ENCODE measurements at places on chromosomes 6 and 20. TPM values are rescaled to one million over a fixed set of nuclear protein-coding genes. Genes with fewer than 3 reads are reported as not detected.
A peak's percentile ranks its signal among the peaks of the same experiment; 100 is the strongest.

GJA10 gene
- not detected for total RNA-seq

DNA sequence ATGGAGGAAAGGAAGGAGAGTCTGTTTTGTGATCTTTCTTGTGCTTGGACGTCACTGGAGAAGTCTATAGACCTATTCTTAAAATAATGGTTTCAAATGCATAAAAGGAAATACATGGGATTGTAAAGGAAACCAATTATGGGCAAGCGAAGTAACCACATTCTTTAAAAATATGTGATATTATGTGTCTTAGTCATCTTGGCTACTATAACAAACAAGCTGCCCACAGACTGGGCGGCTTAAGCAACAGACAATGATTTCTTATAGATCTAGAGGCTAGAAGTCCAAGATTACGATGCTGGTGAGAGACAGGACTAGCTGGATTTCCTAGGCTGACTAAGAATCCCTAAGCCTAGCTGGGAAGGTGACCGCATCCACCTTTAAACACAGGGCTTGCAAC lies 49.4 kb upstream of the CD83 start:
- no peak overlapping the region for H3K27ac ChIP-seq
- peaks cover 3% of the 10 kb centered on the region for H3K36me3 ChIP-seq
- no peak overlapping the region for H3K4me3 ChIP-seq
- peaks cover 22% of the 10 kb centered on the region for H3K27me3 ChIP-seq
- H3K4me1 ChIP-seq, result peaks cover 8% of the 10 kb centered on the region

KIF16B gene
- 11.1 TPM for total RNA-seq

- no peak for DNase-seq
- peaks cover 14% of the 10 kb centered on the region for H3K27me3 ChIP-seq
- H3K4me3 ChIP-seq, result no peak overlapping the region
- H3K27ac ChIP-seq, result no peak overlapping the region
- peaks cover 12% of the 10 kb centered on the region for H3K4me1 ChIP-seq
Observed at GRCh38 chr20:43731469-43731868, 4.7 kb upstream of the GTSF1L start.

DNA sequence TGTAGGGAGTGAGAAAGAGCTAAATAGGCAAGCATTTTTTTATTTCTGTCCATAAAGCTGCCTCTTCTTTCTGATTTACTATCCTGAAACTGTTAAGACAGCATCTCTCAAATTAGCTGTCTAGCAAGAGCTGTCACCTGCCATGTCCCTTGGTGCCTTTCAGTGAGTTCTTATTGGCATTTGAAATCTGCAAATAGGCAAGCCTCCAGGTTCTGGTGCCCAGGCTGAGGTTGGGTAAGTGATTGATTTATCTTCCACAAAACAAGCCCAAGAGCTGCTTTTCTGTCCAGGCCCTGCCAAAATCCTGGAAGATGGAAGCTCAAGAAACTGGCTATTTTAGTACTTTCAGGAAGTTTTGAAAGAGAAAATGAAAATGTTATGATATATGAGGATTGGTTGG lies 22.4 kb downstream of the MANEA start:
- DNase-seq, result no peak
- no peak overlapping the region for H3K27ac ChIP-seq
- H3K4me3 ChIP-seq, result no peak overlapping the region
- H3K36me3 ChIP-seq, result peaks cover 2% of the 10 kb centered on the region
- H3K4me1 ChIP-seq, result peaks cover 15% of the 10 kb centered on the region

GRCh38 chr20:20214757-20215275 lies 153.1 kb upstream of the INSM1 start:
- no peaks in the 10 kb centered on the region for H3K4me1 ChIP-seq
- no peak for DNase-seq
- H3K36me3 ChIP-seq, result no peaks in the 10 kb centered on the region
- peaks cover 25% of the 10 kb centered on the region for H3K27me3 ChIP-seq
- no peak overlapping the region for H3K27ac ChIP-seq

GRCh38 chr20:64212755-64213154 lies 42.8 kb upstream of the PCMTD2 start:
- H3K27me3 ChIP-seq, result peaks cover 24% of the 10 kb centered on the region
- DNase-seq, result no peak

DNA sequence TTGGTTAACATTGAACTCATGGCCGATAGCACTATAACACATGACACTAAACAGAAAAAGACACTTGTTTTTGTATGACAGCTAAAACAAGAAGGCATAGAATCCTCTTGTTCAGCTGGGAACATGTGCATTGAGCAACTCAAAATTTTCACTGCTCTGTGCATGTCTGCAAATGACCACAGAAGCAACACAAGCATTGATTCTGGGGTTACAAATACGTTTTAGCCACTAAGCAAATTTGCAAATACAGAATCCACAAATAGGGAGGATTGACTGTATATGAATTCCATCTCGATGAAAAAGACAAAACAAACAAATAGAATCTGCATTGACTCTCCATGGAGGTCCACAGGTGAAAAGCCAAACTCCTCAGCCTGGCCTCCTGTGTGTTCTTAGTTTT lies 31.7 kb downstream of the C6orf132 start:
- H3K4me3 ChIP-seq, result no peak overlapping the region
- no peak overlapping the region for H3K27ac ChIP-seq
- H3K4me1 ChIP-seq, result no peaks in the 10 kb centered on the region

DNA sequence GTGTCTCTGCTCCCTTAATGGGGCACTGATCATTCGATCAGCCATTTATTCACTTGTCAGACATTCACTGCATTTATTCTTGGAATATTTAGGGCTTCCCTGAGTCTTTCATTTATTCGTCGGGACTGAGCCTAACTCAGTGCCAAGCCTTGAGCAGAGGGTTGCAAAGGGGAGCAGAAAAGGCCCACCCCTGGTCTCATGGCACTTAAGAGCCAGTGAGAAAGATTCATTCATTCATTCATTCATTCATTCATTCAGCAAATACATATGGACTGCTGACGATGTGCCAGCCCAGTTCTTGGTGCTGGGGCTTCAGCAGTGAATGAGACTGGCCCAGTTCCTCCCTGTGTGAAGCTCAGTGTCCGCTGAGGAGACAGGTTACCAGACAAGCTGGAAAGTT lies 36.6 kb downstream of the SIRPA start:
- H3K4me3 ChIP-seq, result no peak overlapping the region
- no peak for DNase-seq
- H3K27me3 ChIP-seq, result peaks cover 86% of the 10 kb centered on the region
- H3K36me3 ChIP-seq, result peaks cover 5% of the 10 kb centered on the region
- no peak overlapping the region for H3K27ac ChIP-seq

DNA sequence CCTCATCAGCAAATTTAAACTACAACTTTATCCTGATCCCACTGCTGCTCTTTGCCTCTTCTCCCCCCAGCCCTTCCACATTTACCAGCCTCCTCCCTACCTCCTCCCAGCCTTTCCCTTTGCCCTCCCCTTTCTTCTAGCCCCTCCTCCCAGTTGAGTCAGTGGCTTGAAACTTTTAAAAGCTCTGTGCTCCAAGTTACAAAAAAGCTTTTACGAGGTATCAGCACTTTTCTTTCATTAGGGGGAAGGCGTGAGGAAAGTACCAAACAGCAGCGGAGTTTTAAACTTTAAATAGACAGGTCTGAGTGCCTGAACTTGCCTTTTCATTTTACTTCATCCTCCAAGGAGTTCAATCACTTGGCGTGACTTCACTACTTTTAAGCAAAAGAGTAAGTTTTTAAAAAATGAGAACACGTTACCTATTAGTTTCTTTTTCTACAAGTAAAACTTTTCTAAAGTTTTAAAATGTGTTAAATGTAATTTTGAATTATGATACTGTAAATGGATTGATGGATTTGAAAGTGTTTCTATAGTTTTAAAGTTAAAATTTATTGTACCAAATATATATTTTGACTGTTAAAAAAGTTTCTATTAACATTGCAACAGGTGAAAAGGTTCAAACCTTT lies at the start of gene GJA1:
GJA1 (plus strand) TSS at position 203 of the 626 bp plus-strand sequence. CDS start 11,202 bp downstream, outside the sequence.
- peaks cover 2% of the 10 kb centered on the region for H3K36me3 ChIP-seq
- H3K27ac ChIP-seq, result no peak within 1 kb of the TSS
- peaks cover 50% of the 10 kb centered on the region for H3K27me3 ChIP-seq
- peaks cover 19% of the 10 kb centered on the region for H3K4me1 ChIP-seq
- peak within 1 kb of the TSS; percentile 92 for H3K4me3 ChIP-seq

All from T-helper 17 cell (primary cell).